ENCODE measurements at places on chromosomes 7 and 10. TPM values are rescaled to one million over a fixed set of nuclear protein-coding genes. Genes with fewer than 3 reads are reported as not detected.

DNA sequence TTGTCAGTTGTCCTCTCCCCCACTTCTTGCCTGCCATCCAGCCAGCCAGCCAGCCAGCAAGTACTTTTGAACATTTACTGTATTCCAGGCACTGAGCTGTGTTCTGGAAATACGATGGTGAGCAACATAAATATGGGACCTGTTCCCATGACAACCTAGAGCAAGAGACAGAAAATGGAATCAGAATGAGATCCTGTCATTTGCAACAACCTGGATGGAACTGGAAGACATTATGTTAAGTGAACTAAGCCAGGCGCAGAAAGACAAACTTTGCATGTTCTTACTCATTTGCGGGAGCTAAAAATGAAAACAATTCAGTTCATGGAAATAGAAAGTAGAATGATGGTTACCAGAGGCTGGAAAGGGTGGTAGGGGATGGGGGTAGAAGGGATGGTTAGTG is 140.7 kb downstream of the ICA1 start:
- no peak for DNase-seq

GRCh38 chr7:66642186-66642585 is 13.5 kb downstream of the KCTD7 start:
- DNase-seq, result no peak

- DNase-seq, result no peak
These were observed 110.2 kb upstream of the PHF14 start for GRCh38 chr7:10863476-10863875.

DNA sequence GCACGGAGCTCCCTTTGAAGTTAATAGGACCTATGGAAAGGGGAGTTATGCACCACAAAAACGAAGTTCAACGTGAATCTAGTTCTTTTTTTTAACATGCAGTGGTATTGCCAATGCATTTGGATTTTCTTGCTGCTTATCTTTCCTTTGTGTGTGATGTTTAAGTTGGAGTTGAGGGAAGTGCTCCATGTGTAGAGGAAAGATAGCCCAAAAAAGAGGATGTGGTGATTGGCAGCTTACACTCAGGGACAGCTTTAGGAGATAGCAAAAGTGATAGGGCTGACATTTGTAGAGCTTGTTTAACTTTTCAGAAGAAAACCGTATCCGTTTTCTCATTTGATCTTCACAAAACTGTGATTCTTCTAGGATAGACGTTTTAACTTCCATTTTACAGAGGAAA is 101.3 kb downstream of the MDFIC start:
- DNase-seq, result no peak

GRCh38 chr10:121835376-121835775 is 92.5 kb downstream of the ATE1 start:
- DNase-seq, result no peak

DNA sequence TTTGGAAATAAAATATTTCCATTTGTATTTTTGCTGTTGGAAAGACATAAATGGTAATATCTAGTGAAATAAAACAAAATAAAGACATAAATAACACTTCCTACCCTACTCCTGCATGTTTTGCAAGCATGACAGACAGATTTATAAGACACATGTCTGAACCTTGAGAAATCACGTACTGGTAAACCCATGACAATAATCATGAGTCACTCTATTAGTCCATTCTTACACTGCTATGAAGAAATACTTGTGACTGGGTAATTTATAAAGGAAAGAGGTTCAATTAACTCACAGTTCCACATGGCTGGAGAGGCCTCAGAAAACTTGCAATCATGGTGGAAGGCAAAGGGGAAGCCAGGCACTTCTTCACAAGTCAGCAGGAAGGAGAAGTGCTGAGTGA is 942.2 kb downstream of the REEP3 start:
- DNase-seq, result no peak

DNA sequence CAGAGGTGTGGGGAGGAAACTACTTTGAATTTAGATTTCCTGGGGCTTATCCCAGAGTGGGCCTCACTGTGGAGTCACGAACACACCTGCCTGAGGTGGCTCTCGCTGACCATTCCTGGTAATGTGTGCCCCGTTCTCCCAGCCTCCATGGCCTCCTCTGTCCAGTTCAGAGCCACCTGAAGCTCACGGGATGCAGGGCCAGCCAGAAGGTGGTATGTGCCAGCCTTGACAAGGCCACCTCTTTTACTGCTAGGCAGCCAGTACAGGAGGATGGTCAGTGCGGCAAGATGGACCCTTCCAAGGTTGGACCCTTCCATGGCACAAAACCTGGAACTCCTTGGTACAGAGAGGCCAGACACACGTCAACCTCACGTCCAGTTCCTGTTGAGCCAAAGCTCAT is 210.3 kb downstream of the DNAJB6 start:
- no peak for DNase-seq

The SCART1 gene
- total RNA-seq, result 0.83 TPM

The FZD8 gene
- 5.2 TPM for total RNA-seq

All from myocyte (in vitro differentiated cells).